BJ (cell line): ENCODE measurements at places on chromosomes 1 and 21.

DNA sequence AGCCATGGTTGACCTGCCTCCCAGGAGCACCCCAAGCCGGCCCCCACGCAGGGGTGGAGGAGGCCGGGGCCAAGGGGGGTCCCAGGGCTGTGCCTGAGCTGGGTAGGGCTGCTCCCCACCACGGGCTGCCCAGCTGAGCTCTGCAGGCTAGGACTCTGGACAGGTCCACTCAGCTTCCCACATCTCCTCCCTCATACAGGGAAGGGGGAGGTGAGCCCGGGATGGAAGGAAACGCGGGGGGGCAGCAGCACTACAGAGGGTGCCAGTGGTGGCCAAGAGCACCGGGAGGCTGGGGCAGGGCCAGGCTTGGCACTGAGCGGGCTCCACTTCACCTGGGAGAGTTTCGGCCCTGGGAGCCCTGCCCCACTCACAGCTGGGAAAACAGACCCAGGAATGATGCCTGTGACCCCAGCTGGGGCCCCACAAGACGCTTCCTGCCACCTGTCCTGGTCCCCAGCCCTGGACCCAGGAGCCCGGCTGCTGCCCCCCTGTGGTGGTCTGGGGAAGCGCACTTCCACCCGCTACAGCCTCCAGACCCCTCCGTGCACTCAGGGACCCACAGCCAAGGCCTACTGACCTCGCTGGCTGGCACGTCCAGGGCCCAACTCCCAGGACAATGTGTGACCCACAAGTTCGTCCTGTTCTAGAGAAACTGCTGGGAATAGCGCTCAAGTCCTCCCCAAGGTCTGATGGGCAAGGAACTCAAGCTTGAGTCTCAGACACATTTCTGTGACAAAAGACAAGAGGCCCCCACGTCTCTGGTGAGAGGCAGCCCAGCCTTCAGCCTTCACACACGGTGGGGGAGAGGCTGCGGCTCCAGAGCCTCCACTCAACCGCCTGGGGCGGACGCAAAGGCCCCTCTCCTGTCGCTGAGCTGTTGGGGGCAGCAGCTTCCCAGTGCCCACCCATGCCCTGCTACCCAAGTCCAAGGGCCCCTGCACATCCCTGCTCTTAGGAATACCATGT, 3.0 kb downstream of the AURKAIP1 start:
- DNase-seq: no peak

GRCh38 chr1:194078765-194079164, 892.4 kb upstream of the B3GALT2 start:
- DNase-seq: no peak

DNA sequence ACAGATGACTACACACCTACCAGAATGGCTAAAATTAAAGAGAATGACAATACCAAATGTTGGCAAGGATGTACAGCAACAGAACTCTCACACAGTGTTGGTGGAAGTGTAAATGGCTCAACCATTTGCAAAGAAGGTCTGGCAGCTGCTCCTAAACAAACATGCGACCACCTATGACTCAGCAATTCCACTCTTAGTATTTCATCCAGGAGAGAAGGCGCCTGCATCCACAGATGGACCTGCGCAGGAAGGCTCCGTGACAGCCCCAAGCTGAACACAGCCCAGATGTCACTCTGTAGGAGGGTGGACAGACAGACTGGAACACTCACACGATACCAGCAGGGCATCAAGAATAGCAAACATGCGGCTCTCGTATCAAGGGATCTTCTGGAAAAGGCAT, 6.7 kb downstream of the PTTG1IP start:
- DNase-seq: no peak

GRCh38 chr1:233627823-233628222, 13.9 kb downstream of the KCNK1 start:
- DNase-seq: no peak

- DNase-seq: no peak
These were observed 24.2 kb upstream of the PHTF1 start for GRCh38 chr1:113783254-113784103.

GRCh38 chr1:231729544-231729943, 103.0 kb downstream of the DISC1 start:
- no peak for DNase-seq

- no peak for DNase-seq
These were observed 14.8 kb upstream of the BTG2 start for GRCh38 chr1:203290261-203291089.

DNA sequence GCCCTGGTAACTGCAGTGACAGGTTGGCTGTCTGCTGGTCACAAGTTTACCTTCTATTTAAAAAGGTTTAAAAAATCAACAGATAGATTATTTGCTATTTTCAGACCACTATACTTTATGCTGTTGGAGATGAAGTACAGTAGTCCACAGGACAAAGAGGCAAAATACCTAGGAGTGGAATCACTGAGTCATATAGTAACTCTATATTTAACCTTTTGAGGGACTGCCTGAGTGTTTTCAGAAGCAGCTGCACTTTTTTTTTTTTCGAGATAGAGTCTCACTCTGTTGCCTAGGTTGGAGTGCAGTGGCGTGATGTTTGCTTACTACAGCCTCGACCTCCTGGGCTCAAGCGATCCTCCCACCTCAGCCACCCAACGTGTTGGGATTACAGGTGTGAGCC, 11.7 kb downstream of the CNIH4 start:
- no peak for DNase-seq

DNA sequence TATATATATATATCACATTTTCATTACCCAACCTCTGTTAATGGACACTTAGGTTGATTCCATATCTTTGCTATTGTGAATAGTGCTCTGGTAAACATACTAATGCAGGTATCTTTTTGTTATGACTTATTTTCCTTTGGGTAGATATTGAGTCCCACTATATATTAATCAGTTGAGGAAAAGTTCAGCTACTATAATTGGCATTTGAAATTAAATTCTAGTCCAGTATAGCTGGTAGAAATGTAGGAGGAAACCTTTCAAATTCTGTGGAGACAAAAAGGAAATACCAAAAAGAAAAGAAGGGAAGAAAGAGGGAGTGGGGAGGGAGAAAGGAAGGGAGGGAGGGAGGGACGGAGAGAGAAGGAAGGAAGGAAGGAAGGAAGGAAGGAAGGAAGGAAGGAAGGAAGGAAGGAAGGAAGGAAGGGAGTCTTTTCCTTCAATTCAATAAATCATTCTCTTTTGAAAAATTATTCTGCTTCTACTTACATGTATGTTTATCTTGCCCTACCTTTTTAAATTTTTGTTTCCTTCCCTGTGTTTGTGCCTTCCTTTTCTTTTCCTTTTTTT, 311.9 kb downstream of the TPR start:
- DNase-seq: no peak

DNA sequence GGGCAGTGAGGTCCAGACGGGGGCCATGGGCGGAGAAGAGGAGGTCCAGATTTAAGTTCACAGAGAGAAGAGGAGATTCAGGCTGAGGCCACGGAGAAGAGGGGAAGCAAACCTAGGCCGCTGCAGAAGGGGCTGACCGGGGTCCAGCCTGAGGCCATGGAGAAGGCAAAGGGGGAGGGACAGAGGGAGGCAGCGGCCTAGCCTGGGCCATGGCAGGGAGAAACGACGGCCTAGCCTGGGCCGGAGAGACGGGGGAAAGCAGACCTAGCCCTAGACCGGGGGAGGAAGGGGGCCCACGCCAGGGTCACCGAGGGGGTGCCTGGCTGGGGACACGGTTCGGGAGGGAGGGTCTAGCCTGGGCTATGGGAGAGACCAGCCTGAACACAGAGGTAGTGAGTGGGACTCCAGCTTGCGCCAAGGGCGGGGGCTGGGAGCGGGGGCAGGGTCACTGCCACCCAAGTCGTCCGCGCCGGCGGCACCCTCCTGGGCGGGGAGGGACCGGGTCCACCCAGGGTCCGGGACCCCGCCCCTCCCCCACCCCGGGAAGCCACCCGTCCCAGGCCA, 459 bp downstream of the CAPZB start:
- no peak for DNase-seq

DNA sequence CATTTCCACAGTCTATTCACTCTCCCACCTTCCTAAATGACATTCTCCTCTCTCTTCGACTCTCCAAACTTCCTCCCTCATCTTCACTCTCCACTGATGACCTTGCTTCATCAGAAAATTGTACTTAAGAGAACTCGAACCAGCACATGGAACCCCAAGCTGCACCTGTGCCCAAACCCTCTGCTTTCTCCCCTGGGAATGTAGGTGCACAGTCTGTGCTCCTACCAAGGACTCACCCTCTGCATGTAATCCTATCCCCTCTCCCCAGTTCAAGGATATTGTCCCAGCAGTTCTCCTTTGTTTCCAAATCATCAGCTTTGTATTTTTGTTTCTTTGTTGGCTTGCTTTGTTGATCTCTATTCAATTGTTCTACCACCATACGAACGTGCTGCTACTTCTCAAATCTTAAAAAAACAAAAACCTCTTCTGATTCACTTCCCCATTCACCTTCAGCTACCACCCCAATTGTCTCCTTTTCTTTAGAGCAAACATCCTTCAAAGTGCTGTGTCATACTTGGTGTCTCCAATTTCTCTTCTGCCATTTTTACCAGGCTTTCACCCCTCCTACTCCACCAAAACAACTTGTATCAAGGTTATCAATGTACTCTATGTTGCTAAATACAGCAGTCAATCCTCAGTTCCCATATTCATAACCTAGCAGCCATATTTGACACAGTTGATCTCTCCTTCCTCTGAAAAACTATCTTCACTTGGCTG, 26.8 kb downstream of the RAB3B start:
- no peak for DNase-seq

- no peak for DNase-seq
These were observed 3.2 kb upstream of the FAAP20 start for GRCh38 chr1:2197707-2198165.

DNA sequence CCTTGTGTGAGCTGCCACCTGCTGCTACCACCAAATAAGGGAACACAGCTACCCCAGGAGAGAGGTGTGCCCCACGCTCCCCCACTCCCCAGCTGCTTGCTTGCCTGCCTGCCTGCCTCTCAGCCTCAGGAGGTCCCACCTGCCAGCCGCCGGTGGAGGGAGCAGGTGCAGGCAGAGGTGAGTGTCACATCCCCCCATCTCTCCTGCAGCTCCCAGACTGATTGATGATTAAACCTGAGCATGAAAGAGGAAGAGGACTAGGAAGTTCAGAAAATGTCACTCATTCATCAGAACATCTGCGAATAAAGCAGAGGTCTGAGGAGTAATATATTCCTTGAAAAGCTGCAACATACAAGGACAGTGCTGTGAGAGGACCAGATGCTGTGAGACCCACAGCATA, 58.6 kb upstream of the HIVEP3 start:
- no peak for DNase-seq

GRCh38 chr1:77545970-77546369, 136.5 kb downstream of the ZZZ3 start:
- DNase-seq: no peak

- no peak for DNase-seq
These were observed 24.1 kb downstream of the HHIPL2 start for GRCh38 chr1:222523852-222524251.

DNA sequence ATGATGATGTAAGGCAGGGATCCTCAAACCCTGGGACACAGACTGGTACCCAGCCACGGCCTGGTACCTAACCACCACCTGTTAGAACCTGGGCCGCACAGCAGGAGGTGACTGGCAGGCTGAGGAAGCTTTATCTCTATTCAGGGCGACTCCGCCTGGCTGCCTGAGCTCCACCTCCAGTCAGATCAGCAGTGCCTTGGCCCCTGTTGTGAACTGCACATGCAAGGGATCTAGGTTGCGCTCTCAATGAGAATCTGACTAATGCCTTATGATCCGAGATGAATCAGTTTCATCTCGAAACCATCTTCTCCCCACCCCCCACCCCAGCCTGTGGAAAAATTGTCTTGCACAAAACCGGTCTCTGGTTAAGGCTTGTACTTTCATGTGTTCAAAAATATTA, 4.2 kb downstream of the RNPC3 start:
- DNase-seq: no peak

- DNase-seq: no peak
These were observed 20.5 kb downstream of the ALDH4A1 start for GRCh38 chr1:18881642-18882431.

- no peak for DNase-seq
These were observed 8.0 kb upstream of the OXCT2 start for GRCh38 chr1:39779137-39779536.

- no peak for DNase-seq
These were observed 45.0 kb upstream of the BCL10 start for GRCh38 chr1:85321237-85321964.

- DNase-seq: no peak
These were observed 28.8 kb downstream of the GORAB start for GRCh38 chr1:170560681-170561285.
